SJSA1 (cell line): ENCODE measurements at places on chromosomes 13 and 19. TPM values are rescaled to one million over a fixed set of nuclear protein-coding genes. Genes with fewer than 3 reads are reported as not detected.

GRCh38 chr13:97189928-97190327 is 32.2 kb upstream of the MBNL2 start:
- DNase-seq: no peak

DNA sequence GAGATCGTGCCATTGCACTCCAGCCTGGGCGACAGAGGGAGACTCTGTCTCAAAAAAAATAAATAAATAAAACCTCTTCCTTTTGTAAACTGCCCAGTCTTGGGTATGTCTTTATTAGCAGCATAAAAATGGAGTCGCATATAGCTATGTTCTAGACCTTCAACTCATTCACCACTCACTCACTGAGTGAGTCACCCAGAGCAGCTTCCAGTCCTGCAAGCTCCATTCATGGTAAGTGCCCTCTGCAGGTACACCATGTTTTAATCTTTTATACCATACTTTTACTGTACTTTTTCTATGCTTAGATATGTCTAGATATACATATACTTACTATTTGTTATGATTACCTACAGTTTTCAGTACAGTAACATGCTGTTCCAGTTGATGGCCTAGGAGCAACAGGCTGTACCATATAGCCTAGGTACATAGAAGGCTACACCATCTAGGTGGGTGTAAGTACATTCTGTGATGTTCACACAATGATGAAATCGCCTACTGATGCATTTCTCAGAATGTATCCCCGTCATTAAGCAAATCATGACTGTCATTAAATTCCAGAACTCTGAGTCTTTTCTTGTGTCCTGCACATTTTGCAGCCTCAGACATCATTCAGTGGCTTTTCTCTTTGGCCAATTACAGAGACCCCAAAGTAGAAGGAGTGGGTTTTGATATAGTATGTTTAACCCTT is 13.7 kb upstream of the FARP1 start:
- DNase-seq: no peak

DNA sequence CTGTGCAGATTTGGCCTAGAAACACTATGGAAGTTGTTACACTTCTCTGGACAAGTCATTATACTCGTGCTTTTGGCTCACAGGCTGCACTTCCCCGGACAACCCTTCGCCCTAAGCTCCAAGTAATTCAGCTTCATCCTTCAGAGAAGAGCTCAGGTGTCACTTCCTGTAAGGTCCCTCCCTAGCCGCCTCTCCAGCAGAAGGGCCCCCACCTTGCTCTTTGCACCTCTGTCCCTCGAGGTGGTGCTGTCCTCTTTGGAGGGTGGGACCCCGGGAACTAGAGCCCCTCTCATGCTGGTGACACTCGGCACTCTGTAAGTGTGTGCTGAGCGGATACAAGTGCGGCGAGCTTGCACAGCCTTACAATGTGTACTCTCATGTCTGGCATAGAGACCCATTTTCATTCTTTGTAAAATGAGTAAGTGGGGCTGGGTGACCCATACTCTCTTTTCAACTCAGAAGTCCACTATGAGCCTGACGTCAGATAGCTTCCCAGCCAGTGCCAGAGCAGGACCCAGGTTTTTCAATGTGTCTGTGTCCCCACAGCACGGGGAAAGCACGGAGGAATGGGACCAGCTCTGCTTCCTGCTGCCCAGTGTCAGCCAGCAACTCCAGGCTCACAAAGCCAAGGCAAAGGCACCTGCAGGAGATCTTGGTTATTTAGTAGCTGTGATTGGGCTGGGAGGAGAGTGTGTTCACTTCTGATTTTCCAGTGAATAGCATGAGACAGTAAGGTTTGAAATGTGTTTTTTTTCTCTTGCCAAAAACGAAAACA is 26.9 kb downstream of the CHAMP1 start:
- no peak for DNase-seq

DNA sequence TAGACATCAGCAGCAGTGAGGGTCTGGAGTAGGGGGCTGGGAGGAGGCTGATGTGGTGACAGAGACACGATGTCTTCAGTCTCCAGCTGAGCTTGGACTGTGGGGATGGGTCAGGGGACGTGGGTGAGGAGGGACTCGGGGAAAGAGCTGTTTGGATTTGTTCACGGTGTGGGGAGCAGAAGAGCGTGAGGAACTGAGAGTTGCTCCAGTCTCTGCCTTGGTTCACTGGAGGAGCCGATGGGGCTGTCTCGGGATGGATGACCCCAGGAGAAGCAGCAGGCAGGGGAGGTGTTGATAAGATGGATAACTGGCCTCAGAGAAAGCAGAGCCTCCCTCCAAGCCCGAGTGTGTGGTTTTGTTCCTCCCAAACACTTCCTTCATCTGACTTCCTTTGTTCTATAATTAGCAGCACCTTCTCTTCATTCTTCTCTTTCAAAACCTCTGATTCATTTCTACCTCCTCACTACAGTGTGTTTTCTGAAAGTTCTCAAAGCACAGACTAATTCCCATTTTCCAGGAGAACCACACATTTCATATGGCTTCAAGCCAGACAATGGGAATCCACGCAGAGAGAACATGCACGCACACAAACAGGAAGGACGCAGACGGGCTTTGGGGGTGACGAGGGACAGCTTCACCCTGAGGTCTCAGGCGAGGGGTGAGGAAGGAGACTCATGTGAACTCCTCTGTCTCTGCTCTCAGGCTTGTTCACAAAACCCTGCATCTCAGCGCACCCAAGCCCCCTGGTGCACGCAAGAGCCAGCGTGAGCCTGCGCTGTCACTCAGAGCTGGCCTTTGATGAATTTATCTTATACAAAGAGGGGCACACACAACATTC is 18.6 kb downstream of the LAIR2 start:
- no peak for DNase-seq

DNA sequence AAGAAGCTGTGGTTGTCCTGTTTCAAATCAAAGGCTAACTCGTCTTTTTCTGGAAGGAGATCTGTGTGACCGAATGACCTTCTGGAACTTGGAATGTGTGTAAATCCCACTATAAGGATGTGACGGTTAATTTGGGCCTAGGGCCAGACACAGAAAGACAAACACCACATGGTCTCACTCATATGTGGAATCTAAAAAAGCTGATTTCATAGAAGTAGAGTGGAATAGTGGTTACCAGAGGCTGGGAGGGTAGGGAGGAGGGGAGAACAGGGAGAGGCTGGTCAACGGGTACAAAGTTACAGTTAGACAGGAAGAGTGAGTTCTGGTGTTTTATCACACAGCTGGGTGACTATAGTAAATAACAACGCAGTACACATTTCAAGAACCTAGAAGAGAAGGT is 39.3 kb upstream of the RGCC start:
- no peak for DNase-seq

DNA sequence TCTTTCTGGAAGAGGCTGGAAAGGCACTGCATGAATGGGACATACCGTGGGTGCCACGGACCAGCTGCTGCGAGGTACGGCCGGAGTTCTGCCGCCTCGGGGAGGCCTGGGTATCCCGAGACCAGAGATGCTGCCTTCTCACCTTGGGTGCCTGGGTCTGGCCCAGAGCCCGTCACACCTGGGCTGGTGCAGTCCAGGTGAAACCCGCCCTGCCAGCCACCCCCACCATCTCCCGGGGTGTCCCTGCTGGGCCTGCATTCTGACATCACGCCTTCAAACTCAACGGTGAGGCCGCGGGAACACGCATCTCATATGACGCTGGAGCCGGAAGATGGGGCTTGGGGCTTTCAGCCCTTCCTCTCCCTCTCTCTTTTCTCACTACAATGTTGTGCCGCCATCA is 98.0 kb downstream of the GADD45B start:
- DNase-seq: no peak

- DNase-seq: no peak
These were observed 23.5 kb downstream of the ZNF544 start for GRCh38 chr19:58252102-58252685.

DNA sequence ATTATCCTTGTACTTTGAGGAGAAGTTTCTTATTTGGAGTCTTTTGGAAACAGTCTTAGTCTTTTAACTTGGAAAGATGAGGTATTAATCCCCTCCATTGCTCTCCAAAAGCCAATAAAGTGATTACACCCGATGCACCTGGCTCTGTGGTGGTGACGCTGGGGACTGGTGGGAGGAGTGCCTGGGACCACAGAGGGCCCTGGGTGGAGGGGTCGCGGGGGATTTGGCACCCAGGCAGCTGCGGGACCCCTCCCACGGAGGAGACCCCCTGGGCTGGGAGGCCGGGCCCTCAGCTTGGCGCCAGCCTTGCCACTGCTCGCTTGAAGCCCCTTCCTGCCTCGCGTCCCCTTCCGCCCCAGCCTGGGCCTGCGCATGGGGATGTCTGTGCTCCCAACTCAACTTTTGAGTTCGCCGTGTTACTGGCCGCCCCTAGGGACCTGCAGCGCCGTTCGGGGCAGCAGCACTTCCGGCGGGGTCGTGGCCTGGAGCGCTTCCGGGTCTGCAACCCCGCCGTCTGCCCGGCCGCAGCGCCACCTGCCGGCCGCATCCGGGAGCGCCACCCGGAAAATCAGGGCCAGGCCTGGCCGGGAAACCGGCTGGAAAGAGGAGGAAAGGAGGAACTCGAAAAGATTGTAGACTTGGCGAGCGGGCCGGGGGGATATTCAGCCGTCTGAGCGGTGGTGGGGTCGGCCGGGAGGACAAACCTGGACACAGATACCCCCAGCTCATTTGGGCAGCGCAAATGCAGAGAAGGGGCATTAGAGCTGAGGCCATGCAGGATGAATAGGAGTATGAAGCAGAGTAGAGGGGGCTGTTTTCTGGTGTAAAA is 8.4 kb downstream of the PEAK3 start:
- DNase-seq: peak; percentile 62

Gene PALM3
- total RNA-seq: not detected in 2 replicates

Gene MFSD12
- total RNA-seq: 124 and 132 TPM in 2 replicates
